Activated T-cell treated with anti-CD3 and anti-CD28 coated beads, Interleukin-2, amount 50 U/mL, for 24 hours (primary cell): ENCODE measurements at places on chromosomes 3 and 15.

- no peak for DNase-seq
Observed at GRCh38 chr15:63553388-63553791, 43.8 kb upstream of the FBXL22 start.

GRCh38 chr15:89671687-89672086 lies 7.5 kb downstream of the PLIN1 start:
- DNase-seq = no peak

DNA sequence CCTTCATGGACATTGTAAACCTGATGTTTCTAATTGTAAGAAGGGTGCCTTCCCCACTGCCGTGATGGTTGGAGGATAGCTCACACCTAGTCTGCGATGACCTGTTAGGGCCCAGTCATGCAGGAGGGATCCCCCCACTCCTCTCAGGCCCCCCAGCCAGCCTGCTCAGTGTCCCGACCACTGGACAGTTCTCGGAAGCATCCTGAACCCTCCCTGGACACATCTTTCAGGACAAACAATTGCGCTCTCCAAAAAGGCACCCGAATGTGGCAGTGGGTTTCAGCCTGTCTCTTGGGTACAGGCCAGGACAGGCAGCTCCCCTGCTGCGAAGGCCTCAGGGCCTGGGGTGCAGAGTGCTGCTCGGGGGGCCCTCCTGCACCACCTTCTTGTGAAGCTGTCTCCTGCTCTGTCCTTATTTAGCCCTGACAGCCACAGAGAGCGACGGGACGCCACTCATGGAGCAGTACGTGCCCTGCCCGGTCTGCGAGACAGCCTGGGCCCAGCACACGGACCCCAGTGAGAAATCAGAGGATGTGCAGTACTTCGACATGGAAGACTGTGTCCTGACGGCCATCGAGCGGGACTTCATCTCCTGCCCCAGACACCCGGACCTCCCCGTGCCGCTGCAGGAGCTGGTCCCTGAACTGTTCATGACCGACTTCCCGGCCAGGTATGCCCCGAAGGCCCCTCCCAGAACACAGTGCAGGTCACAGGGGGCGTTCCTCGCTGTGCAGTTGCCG lies 132.3 kb downstream of the LRRK1 start:
- DNase-seq = no peak

- no peak for DNase-seq
Observed at GRCh38 chr3:105564546-105565288, 198.0 kb downstream of the ALCAM start.
